AML-193 (cell line): ENCODE measurements at places on chromosomes 2 and 18.

DNA sequence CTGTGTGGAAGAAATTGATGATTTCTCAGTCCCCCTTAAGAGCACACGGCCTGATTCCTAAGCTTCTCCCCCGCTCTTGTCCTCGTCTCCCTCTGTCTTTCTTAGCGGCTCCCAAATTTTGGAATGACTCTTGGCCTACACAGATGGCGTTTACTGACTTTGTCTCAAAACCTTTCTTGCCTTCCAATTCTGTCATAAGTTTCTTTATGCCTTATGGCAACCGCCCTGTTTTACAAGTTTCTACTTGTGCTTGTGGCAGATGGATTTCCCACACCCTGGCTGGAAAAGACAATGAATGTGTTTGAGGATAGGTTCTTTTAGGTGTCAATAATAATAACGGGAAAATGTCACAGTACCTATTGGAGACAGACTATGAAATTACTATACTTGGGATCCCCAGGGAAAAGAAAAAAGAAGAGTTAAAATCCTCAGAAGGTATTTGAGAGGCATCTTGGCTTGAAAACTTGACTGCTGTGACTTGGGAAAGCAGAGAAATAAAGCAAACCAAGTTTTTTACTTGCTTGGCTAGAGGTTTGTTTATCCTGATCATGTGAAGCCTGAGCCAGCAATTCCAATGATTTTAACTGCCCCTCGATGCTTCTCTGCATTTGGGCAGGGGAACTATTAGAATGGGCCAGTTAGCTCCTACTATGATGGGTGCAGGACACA lies 276.4 kb downstream of the HRH4 start:
- no peak for DNase-seq

GRCh38 chr2:124395961-124396360 lies 370.9 kb downstream of the CNTNAP5 start:
- DNase-seq = no peak

- DNase-seq = no peak
These were observed 409.9 kb downstream of the CPS1 start for GRCh38 chr2:210966330-210966729.

DNA sequence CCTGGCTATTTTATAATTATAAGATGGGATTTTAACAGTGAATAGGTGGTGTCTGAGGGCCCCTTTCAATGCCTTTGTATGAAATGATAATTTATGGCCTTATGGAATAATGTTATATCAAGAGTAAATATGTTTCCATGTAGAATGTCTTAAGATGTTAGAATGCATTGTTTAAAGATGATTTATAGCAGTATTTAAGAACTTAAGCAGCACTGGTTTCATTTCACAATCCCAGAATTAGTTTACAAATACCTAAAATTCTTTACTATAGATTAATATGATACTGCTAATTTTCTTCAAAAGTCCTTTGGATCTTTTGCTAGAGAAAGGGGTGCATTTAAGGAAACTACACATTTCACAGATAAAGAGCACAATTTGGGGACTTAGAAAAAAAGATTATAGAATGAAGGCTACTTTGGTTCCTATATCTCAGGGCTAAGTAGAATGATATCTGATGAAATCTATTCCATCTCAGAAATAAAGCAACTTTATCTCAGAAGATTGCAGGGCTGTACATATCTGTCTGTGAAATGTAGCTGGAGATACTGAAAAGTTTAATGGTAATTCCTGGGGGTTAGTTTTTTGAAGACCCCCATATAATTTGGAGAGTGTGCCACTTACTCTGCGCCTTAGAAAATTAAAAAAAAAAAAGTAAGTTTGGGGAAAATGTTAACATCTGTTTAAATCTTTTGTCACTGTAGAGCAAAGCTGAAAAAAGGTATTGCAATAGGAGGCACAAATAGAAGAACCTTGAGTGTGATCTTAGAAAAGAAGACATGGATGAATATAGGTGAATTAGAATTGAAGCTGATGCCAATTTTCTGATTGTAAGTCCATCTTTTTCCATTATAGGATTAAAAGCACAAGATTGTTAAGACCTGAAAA lies 123.4 kb downstream of the GULP1 start:
- DNase-seq = no peak

- no peak for DNase-seq
These were observed 249.0 kb downstream of the TWIST2 start for GRCh38 chr2:239096676-239097427.

GRCh38 chr2:73728711-73729110 lies 8.4 kb downstream of the TPRKB start:
- DNase-seq = no peak

- DNase-seq = no peak
These were observed 1052.6 kb upstream of the PIK3C3 start for GRCh38 chr18:40902436-40902835.

- DNase-seq = no peak
These were observed 136.1 kb downstream of the SH3BP4 start for GRCh38 chr2:235087832-235088495.

DNA sequence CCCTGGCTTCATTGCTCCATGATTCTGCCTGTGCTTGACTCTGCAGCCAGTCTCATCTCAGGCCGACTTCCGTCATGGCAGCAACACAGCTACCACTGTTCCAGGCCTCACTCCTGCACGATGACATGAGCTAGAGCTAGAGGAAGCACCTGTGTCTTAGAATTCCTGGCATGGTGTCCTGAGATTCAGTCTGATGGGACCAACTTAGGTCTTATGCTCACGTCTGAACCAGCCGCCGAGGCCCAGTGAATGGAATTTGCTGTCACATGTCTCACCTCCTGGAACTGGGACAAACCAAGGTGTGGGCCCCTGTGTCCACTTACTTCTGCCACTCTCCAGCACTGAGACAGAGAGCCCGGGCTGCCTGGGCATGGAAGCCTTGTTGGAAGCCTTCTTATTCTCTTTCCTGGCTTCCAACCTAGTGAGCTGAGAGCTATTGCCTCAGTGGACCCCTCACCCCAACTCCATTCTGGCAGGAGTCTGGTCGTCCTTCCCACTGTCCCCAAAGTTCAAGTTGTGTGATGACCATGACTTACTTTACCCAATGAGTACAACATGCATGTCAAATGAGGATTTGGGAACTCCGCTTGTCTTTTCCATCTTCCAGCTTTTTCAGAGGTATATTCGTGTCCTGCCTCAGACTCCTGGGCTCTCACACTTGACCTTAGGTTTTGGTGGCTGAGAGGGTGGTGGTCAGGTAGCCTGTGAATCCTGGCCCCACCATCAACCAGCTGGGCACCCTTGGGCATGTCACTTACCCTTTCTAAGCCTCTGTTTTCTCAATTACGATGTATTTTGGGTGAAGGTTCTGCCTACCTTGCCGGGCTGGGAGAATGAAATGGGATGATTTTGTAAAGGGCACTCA lies 39.1 kb upstream of the HS6ST1 start:
- DNase-seq = no peak

DNA sequence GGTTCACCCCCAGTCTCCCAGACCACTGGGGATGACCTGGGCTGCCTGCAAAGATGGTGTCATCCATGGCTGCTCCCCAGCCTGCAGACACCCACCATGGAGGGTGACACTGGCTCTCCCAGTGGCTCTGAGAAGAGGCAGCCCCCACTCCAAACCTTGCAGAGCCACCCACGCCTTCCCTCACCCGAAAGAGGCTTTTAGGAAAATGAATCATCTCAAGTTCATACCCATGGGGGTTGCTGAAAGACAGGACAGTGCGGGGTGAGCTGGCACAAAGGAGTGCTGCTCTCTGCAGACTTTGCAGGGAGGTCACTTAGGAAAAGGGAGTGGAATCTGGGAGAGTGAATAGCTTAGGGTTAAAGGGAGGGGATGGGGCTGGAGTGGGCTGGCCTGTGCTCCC lies 36.4 kb downstream of the MPHOSPH10 start:
- no peak for DNase-seq

- no peak for DNase-seq
These were observed 323.5 kb upstream of the TANK start for GRCh38 chr2:160836755-160837154.

DNA sequence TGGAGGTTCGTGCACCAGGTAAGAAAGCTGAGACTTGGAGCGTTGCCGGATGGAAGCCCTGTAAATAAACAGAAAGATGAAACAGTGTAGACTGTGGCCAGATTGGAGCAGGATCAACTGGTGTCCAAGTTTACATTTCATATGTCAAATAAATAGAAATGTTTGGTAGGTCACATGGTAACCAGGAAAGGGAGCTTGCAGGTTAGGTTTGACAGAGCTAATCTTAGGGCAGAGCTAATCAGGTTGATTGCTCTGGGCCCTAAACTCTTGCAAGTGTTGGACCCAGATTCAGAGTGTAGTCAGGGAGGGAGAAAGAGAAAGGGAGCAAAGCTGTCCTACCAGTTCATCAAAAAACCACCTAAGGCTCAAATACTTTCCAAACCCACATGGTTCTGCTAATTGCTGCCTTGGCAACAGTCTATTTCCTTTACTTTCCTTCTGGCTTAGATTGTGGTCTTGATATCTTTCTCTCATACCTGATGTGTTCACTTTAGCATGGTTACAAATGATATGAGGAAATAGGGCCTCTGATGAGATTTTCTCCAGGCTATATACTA lies 63.2 kb downstream of the G6PC2 start:
- no peak for DNase-seq

DNA sequence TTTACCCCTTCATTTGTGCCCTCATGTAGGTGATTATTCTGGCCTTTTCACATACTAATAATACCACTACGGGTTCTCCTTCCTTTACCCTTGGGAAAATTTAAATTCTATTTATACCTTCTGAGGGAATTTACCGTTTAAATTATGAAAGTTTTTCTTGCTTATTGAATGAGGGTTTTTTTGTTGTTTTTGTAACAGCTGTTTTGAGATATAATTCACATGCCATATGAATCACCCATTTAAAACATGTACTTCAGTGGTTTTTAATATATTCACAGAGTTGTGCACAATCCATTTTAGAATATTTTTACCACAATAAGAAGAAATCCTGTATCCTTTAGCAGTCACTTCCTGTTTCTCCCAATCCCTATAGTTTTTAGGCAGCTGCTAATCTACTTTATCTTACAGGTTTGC lies 54.7 kb downstream of the EML4 start:
- DNase-seq = no peak

GRCh38 chr2:77666251-77666980 lies 144.2 kb upstream of the LRRTM4 start:
- no peak for DNase-seq

GRCh38 chr18:23204589-23205235 lies 69.4 kb downstream of the CABLES1 start:
- no peak for DNase-seq

DNA sequence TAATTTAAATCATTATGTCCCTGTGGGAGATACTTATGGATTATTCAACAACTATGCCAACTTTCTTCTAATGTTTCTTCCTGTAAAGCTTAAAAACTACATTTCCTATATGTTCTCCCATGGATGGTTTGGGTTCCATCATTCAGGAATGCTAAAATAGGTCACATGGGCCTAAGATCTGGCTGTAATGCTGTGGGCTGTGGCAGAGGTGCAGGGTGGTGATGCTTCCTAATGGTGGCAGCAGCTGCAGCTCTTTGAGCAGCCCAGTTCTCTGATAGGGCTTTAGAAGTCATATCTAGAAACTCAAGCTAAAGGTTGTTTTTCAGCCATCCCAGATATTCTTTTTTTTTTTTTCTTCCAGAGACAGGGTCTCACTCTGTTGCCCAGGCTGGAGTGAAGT lies 266.1 kb downstream of the ZNF385B start:
- no peak for DNase-seq

- no peak for DNase-seq
These were observed 50.4 kb downstream of the TNS1 start for GRCh38 chr2:217952409-217952808.

GRCh38 chr2:231679908-231680284 lies 28.4 kb upstream of the PTMA start:
- DNase-seq = no peak

DNA sequence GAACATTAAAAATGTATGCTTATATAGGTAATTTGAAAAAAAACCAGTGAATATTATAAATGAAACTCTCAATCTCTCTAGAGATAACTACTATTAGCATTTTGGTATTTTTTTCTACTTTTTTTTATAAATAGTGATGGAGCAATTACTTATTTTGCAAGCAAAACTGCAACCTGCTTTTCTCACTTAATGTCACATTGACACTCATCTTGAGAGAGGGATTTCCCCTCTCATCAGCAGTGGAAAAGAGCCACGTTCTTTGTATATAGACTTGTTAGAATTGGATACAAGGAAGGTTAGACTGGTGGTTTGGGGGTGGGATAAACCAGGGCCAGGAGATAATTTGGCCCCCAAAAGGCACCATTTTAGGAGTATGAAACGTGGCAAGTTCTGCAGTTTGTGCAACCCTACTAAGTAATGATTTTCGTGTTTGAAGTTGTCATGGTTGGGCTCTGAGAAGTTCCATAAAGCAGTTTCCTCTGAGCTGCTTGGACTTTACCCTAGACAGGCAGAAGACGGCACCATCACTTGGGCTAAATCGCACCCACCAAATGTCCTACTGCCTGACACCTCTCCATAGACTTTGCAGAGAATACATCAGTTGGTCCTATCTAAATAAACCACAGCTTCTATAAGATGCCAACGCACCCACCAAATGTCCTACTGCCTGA lies 194.0 kb downstream of the ACTR3 start:
- no peak for DNase-seq

DNA sequence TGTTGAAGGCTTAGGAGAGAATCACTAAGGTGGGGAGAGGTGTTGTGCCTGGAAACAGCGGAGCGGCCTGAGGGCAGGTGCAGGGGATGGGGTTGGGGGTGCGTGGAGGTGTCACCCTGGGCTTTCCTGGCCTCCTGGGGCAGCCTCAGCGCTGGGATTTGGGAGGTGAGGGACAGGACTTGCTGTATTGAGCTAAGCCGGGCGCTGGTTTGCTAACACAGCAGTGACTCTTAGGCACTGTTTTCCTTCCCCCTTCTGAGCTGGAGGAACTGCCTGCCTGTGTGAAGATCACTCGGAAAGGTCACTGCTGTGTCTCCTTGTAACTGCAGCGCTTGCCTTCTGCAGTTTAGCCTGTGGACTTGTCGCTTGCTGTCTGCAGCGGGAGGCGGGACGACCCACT lies 21.2 kb downstream of the PRELID3A start:
- DNase-seq = no peak

- no peak for DNase-seq
These were observed 48.1 kb downstream of the TSN start for GRCh38 chr2:121803503-121803902.

GRCh38 chr2:67658820-67659219 lies 261.7 kb downstream of the ETAA1 start:
- DNase-seq = no peak

GRCh38 chr2:128091726-128092080 lies 703 bp downstream of the UGGT1 start:
- DNase-seq = no peak

GRCh38 chr18:4004183-4004829 lies 450.8 kb downstream of the DLGAP1 start:
- no peak for DNase-seq

DNA sequence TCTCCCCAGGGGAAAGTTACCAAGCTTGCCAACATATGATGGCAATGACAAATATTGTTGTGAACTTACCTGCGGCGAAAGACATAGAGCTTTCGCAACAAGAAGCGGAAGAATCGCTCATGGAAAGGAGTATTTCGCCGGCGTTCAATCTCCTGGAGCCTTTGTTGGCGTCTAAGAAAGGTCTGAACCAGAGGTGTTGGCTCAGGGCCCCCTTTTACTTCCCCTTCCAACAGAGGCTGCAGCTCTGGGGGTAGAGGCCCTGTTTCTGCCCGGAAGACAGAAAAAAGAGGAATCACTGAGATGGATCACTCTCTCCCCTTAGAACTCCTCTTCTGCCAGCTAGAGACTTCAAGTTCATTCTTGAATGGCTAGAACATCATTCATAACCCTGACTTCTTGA lies 10.8 kb downstream of the GGCX start:
- DNase-seq = no peak

- DNase-seq = no peak
These were observed 315.2 kb upstream of the RND3 start for GRCh38 chr2:150802635-150803034.

GRCh38 chr2:49972699-49973098 lies 818.4 kb upstream of the FSHR start:
- DNase-seq = no peak
